ENCODE measurements at places on chromosomes 13 and 19.

DNA sequence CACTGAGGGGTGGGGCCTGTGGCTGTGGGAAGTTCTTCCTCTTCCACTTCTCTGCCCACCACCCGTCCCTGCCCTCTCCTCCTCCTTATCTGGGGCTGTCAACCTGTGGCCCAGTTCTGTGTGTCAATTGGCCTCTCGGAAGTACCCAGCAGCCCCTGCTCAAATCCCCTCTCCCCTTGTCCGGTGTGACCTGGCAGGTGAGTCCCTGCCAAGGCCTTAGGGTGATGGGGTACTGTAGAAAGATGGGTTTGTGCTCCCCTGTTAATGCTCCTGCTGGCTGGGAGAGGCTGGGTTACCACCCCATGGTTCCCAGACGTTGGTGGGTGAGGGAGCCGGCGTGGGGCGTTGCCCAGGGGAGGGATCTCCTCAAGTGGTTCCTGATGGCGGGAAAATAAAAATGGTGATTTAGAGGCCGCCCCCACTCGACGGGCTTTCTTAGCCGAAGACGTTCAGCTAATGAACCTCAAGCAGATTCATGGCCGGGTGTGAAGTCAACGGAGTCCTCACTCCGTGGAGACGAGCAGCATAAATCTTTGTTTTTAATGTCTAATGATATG is 141.2 kb downstream of the URI1 start:
- DNase-seq, result no peak

DNA sequence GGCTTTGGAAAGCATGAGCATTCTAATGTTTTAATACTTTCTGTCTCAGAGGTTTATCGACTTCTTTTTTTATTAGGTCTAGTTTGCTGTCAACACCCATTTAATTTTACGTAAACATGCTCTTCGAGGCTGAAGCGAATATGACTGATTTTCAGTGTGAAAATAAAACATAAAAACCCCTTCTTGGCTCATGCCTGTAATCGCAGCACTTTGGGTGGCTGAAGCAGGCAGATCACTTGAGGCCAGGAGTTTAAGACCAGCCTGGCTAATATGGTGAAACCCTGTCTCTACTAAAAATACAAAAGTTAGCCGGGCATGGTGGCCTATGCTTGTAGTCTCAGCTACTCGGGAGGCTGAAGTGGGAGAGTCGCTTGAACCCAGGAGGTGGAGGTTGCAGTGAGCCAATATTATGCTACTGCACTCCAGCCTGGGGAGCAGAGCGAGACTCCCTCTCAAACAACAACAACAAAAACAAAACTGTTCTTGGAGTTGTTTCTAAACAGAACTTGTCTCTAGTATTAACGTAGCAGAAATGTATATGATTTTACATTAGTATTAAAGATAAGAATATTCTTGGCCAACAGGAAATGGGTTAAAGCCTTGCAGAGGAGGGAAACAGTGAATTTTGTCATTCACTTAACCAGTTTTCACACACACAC is 7.1 kb upstream of the IGFL3 start:
- no peak for DNase-seq

DNA sequence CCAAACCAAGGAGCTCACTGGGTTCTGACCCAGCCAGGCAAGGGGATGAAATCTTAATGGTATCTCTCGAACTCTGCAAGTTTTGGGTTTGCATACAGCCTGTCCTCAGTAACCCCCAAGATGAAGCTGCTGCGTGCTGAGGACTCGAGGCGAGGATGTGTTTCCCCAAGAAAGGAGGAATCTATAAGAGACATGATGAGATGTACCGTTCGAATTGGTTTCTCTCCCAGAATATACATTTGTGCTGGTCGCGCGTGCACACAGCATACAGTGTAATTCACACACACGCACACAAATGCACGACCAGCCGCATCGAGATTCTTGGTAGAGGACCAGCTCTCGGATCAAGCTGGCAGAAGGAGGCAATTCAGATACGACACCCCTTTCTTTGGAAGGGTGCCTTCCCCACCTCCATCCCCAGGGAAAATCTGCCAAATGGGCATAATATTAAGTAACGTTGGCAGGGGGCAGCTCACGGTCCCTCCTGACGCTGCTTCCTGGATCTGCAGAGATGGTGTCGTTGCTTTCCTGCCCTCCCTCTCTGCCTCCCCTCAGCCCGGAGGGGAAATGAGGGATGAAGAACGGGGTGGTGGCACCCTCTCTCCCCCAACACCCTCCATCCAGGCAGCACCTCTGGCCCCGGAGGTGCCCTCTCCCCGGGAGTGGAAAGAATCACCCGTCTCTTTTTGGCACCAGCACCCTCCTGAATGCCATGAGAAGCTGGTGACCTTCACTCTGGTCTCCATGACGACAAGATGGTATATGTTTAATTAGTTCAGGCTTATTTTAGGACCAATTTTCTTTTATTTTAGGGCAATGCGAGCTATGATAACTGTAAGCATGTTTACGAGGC is 310.2 kb downstream of the ZNF536 start:
- no peak for DNase-seq

GRCh38 chr13:95234242-95234641 is 67.0 kb downstream of the ABCC4 start:
- DNase-seq, result no peak

- DNase-seq, result peak; percentile 84
Observed at GRCh38 chr19:33235269-33235995, 9.8 kb upstream of the SLC7A10 start.

DNA sequence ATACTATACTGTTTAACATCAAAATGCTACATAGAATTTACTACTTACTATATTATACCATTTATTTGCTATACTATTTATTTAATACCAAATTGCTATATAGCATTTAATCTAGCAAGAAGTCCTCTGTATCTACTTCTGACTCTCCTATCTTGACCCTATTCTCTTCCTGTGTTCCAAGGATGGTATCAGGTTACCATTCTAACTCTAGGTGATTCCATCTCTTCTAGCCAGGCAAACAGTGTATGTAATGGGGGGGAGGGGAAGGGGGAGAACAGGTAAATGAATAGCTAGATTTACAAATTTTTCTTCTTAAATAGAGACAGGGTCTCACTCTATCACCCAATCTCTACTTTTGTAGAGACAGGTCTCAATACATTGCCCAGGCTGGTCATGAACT is 200.3 kb downstream of the DIAPH3 start:
- no peak for DNase-seq

DNA sequence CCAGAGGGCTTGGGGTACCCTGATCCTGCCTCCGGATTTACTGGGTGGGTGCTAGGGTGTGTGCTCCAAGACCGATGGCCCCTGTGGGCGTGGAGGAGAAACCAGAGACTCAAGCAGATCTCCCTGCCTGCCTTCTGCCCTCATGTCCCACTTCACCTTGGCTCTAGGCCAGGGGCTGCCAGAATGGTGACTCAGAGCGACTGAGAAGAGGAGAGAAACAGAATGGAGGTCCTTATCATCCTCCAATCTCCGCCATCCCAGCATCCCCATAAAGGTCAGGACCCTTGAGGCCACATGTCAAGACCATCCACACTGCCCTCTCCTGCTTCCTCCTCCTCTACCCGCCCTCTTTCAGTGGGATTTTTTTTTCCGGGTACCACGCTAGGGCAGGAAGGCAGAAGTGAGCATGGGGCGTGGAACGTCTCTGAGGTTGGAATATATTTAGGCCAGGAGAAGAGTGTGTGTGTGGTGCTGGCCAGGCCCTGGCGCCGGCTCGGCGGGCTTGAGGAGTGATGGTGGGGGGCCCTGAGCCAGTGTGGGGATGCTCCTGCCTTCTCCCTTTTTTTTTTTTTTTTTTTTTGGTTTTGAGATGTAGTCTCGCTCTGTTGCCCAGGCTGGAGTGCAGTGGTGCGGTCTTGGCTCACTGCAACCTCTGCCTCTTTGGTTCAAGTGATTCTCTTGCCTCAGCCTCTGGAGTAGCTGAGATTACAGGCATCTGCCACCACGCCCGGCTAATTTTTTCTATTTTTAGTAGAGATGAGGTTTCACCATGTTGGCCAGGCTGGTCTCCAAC is 22.3 kb downstream of the IER2 start:
- DNase-seq, result peak; percentile 90

- no peak for DNase-seq
Observed at GRCh38 chr19:2361246-2362045, 1.4 kb downstream of the TMPRSS9 start.

GRCh38 chr13:54687173-54687572 is 1658.6 kb downstream of the OLFM4 start:
- DNase-seq, result no peak

DNA sequence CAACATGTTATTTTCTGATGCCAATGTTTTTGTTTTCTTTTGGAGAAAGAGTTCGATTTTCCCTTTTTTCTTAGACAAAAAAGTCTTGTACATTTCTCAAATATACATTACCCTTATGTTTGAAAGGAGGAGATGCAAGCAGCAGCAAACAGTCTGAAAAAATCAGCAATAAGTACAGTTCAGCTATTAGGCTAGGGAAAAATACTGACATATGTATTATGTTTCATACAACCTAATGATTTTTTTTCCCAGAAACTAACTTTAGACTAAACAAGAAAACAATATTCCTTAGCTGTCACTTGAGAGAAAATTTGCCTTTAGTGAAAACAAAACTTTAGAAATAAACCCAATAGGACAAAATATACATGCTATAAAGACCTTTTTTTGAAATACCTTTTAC is 1223.5 kb downstream of the SLITRK1 start:
- DNase-seq, result no peak

DNA sequence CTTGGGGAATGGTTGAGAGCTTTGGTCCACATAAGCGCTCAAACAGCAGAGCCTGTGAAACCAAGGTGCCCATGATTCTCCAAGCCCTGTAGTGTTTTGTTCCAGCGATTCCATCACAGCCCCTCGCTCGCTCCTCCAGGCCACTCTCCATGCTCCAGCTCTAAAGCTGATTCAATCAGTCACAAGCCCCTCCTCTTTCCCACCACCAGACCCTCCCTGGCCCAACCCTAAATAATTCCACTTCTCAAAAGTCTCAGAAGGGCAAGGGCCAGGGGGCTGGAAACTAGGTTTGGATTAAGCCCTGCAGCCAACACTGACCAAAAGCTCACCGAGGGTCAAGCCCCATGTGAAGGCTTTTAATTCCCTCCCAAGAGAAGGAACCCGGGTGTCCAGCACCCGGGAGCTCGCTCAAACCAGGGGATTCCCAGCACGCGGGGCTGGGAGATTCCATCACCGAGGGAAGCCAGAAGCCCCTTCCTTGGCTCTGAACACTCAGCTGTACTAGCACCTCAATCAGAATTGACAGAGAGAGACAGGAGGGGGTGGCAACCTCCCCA is 1.5 kb downstream of the ZNF296 start:
- no peak for DNase-seq

DNA sequence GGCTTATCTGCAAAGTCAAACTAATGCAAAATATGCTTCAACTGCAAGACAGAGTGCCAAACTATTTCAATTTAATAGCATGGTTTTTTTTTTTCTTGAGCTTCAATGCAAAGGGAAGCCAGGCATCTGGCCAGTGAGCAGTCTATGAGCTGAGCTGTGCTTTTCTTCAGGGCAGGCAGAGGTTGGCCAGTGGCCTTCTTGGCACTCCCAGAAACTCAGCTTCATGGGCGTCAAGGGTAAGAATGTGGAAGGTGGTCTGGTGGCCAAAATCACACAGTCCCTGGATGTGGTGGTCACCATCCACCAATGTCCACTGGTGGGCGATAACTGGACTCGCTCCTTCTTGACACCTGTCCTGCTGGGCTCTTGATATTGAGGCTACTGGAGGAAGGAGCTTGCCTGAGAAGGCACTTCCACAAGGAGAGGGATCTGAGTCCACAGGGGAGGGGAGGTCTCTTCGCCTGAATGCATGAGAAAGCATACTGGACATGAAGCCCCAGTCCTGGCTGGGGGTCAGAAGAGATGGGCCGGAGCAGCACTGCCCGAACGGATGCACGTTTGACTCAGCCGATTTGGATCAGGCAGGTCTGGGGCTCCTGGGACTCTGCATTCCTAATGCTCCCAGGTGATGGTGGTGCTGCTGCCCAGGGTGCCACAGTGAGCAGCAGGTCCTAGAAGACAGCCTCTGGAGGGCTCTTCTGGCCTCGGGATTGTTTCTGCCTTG is 17.1 kb downstream of the COL4A2 start:
- no peak for DNase-seq

DNA sequence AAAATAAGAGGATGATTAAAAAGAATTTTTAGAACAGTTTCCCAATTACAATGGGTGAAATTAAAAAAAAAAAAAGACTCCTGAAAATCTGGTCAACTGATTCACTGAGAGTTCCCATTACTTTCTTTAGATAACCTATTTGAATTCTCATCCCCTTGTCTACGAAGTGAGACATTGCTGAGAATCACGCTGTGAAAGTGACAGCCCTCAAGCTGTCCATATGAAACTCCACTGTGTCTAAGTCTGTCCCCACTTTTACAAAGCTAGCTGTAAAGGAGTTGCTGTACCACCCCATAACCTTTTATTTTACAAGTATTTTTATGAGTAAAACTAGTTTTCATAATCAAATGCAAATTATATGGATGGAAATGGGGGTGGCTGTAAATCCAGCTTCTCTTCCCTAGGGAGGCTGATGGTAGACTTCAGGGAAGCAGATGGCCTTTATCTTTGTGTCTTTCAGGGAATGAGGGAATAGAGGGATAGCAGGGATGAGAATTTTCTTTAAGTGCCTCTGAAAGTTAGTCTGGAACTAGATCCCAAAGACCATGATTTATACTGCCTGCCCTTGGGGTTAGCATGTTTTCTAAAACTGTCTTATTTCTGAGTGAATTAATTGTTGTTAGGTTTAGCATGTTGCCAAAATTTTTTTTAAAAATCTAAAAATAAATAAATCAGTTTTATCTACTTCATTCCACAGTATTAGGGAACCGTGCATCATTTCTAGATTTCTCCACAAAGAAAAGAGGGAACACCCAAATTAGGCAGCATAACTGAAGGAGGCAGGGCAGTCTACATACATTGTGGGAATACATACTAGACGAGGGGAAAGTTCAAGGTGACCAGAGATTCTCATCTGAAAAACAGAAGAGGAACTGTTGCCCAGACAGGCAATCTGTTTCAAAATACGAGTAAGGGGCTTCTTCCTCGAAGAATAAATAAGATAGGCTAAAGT is 1219.1 kb downstream of the UQCRFS1 start:
- DNase-seq, result no peak

GRCh38 chr19:35812220-35813042 is at the start of gene PRODH2:
TSS of gene PRODH2 (minus strand) at chr19:35812845. CDS start at chr19:35812805, 40 bp downstream.
- no peak for DNase-seq

GRCh38 chr13:31798189-31798588 is 58.9 kb downstream of the RXFP2 start:
- DNase-seq, result no peak

DNA sequence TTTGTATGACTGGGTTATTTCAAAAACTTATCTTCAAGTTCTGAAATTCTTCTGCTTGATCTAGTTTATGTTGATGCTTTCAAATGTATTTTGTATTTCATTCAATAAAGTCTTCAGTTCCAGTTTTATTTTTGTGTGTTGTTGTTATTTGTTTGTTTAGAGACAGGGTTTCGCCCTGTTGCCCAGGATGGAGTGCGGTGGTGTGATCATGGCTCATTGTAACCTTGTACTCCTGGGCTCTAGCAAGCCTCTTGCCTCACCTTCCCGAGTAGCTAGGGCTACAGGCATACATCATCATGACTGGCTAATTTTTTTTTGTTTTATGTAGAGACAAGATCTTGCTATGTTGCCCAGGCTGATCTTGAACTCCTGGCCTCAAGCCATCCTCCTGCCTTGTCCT is 40.3 kb upstream of the ARHGEF7 start:
- DNase-seq, result no peak
